ENCODE measurements at places on chromosomes 7 and 10.

- no peak for DNase-seq
These were observed 148.4 kb upstream of the KAT6B start for GRCh38 chr10:74677951-74678350.

- DNase-seq = no peak
These were observed 62.0 kb downstream of the AMZ1 start for GRCh38 chr7:2750004-2750407.

- DNase-seq = no peak
These were observed 26.7 kb downstream of the ELAPOR2 start for GRCh38 chr7:87032604-87033339.

DNA sequence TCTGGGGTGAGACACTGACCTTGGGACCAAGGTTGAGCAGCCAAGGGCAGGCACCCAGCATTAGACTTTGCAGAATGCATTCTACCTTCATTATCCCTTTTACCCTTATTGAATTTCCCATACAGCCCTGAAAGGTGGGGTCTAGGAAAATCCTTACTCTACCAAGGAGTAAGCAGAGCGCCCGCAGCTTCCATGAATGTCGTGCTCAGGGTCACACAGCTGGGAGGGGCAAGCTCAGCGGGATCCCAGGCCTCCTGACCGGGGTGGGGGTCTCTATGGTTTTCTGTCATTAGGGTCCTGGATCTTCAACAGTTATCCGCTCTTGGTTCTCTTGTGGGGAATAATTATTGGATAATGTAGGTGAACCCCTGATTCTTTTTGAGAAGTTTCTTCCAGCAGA is 30.7 kb upstream of the BTBD16 start:
- no peak for DNase-seq

DNA sequence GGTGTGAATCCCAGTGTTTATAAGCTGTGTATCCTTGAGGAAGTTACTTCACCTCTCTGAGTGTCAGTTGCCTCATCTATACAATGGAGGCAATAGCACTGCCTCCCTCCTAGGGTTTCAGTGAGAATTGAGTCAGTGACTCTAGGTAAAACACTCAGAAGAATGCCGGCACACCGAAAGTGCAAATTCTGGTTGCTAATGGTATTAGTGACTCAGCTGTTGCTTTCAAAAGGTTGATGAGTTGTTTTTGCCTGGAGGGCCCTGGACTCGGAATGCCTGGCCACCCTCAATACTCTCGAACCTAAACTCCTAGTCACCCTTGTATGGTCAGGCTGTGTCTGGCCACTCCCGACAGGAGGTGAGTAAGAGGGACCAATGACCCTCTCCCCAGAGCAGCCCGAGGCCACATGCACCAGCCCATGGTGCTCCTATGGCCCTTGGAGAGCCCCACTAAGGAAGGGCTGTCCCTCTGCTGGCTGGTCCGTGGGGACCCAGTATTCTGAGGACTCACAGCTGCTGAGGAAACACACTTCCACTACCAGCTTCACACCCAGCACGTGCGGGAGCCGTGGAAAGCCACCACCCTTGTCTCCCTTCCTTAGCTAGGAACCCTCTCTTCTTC is 60.2 kb downstream of the CALML3 start:
- DNase-seq = peak; percentile 67

- no peak for DNase-seq
These were observed 94.9 kb downstream of the MARCHF5 start for GRCh38 chr10:92385831-92386230.

DNA sequence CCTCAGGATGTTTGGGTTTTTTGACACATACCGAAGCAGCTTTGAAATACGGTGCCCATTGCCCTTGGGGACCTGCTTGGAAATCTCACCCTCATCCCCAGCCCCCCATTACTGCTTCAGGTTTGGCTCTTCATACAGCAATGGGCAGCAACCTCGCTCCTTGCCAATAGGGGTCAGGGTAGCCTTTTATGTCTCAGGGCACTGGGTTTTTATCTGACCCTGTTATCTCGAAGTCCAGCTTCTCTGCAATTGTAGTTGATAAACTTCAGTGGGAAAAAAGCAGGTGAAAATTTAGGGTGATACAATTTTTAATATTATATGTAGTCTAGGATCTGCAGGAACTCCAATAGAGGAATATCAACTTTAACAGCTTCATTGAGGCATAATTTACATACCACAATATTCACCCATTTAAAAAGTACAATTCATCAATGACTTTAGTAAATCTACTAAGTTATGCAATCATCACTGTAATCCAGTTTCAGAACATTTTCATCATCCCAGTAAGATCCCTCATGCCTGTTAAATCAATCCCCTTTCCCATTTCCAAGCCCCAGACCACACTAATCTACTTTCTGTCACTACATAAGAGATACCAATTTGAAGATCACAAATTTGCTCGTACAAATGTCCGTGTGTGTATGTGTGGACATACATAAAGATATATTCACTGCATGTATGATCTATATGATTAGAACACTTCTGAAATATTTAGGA is 386.2 kb downstream of the KCNMA1 start:
- peak; percentile 42 for DNase-seq

- no peak for DNase-seq
These were observed 18.2 kb downstream of the HIF1AN start for GRCh38 chr10:100553929-100554328.

DNA sequence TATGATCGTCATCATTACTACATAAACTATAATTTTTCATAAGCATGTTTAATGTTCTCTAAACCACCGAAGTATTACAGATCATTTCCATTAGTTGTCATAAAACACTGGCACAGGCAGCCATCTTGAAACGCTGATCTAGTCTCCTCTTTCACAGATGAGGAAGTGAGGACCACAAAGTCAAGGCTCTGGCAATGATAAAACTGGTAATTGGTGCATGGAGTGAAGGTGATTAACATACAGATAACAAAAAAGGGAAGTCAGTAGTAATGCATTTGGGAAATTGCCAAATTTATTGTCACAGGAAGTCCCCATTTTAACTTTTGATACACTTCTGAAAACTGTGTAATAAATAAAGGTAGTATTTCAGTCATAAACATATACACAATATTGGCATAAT is 49.3 kb downstream of the FBXL13 start:
- no peak for DNase-seq

DNA sequence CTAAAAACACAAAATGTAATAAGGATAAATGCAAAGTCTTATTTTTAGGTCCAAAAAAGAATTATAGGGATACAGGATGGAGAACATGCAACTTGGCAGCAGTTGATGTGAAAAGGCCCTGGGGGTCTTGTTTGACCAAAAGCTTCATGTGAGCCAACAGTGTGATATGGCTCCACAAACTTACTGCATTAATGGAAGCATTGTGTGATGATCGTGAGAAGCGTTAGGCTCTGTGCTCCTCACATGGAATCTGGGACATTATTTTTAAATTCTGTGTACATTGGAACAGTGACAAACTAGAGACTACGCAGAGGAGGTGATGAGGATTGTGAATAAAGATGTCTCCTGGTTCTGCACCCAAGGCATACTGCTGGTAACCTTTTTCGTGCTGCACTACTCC is 39.1 kb upstream of the CALD1 start:
- no peak for DNase-seq

DNA sequence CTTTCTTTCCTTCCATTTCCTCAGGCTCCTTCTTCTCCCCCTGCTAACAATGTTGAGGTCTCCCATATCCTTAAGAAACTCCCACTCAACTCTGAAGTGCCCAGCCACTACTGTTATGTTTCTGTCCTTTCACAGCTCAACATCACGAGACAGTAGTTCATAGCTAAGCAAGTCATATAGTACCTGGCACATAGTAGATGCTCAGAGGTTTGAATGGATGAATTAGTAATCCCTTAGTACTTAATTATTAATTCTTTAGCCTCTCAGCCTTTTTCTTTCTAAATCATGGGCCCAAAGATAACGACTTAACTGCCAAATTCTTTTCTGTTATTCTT is 22.6 kb downstream of the CSGALNACT2 start:
- DNase-seq = no peak

GRCh38 chr7:39197831-39198230 is 220.1 kb downstream of the POU6F2 start:
- DNase-seq = no peak

DNA sequence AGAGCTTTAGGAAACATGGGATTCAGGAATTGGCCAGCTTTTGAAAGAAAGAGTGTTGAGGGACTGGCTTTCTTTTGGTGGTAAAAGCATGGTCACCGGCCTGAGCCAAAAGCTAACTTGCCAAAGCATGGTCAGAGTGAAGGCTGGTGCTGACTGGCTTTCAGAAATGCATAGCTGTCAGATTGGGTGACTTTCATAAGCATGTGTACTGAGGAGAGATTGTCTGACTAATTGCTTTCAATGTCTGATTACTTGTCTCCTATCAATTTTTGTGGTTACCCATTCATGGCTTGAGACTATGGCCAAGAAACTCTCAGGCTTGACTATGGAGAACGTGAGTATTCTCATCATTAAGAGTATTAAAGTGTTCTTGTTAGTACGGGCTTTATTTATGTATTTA is 28.2 kb downstream of the ZNF25 start:
- no peak for DNase-seq

- DNase-seq = no peak
These were observed 545 bp downstream of the NACAD start for GRCh38 chr7:45088146-45088701.

- no peak for DNase-seq
These were observed 169.2 kb upstream of the PLXNA4 start for GRCh38 chr7:132745510-132745909.

- DNase-seq = no peak
These were observed 185.1 kb downstream of the SEMA3D start for GRCh38 chr7:85001495-85002345.

DNA sequence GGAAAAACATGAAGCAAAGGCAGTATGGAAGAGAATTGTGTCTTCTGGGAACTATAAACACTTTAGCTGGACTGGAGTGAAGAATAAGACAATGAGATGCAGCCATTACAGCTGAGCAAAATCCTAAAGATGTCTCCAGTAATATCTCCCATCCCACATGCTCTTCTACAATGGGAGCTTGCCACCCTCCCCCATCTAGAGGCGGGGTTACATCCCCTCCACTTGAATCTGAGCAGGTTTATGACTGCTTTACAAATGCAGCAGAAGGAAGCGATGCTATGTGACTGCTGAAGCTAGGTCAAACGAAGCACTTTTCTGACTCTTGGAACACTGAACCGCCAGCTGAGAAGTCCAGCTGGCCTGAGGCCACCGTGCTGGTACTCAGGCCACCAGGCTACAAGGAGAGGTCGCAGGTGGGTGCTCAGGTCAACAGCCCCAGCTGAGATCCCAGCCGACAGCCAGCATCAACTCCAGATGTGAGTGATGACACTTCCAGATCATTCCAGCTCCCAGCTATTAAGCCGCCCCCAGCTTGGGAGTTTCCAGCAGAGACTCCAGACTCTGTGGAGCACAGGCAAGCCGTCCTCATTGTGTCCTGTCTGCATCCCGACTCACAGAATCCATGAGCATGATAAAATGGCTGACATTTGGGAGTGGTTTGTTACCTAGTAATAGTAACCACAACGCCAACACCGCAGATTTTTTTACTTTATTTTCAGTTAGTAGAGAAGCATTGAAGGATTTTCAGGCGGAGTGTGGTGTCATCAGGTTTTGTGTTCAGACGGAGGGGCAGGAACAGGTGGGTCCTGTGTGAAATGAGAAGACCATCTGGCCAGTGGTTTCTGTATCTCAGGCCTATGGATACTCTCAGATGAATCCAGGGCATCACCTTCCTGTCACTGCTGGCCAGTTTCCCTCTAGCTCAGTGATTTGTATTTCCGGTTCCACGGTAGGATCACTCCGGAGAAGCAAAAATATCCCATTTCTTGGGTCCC is 89.3 kb downstream of the NPY start:
- no peak for DNase-seq

DNA sequence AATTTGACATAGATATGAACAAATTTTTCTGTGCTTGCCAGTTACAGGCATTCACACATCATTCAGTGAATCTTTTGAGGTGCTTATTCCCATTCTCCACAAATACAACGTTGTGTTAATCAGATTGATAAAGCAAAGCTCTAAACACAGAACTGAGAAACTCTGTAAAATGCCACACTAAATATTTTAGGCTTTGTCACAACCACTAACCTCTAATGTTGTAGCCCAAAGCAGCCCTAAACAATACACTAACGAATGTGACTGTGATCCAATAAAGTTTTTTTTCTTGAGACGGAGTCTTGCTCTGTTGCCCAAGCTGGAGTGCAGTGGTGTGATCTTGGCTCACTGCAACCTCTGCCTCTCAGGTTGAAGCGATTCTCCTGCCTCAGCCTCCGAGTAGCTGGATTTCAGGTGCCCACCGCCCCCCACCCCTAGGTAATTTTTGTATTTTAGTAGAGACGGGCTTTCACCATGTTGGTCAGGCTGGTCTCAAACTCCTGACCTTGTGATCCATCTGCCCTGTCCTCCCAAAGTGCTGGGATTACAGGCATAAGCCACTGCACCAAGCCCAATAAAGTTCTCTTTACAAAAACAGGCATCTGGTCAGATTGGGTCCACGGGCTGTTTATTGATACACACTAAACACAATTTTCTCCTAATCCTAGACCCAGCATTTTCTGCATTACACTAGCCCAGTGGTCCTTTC is 6.9 kb downstream of the CYCS start:
- no peak for DNase-seq

DNA sequence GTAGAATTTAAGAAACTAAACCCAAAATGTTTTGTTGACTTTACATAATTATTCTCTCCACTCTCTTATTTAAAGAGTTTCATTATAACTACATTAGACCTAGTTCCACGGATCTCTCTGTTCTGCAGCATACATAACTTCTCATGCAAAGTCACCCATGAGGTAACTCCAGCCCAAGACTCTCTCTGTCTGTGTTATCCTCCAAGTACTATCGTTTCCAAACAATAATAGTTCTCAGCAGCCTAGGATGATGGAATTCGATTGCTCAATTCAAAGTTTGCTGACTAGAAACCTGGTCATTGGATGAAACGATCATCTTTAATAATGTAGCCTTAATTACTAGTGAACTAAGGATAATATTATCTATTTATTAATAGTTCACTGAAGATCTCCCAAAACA is 203.1 kb upstream of the PTN start:
- DNase-seq = no peak

DNA sequence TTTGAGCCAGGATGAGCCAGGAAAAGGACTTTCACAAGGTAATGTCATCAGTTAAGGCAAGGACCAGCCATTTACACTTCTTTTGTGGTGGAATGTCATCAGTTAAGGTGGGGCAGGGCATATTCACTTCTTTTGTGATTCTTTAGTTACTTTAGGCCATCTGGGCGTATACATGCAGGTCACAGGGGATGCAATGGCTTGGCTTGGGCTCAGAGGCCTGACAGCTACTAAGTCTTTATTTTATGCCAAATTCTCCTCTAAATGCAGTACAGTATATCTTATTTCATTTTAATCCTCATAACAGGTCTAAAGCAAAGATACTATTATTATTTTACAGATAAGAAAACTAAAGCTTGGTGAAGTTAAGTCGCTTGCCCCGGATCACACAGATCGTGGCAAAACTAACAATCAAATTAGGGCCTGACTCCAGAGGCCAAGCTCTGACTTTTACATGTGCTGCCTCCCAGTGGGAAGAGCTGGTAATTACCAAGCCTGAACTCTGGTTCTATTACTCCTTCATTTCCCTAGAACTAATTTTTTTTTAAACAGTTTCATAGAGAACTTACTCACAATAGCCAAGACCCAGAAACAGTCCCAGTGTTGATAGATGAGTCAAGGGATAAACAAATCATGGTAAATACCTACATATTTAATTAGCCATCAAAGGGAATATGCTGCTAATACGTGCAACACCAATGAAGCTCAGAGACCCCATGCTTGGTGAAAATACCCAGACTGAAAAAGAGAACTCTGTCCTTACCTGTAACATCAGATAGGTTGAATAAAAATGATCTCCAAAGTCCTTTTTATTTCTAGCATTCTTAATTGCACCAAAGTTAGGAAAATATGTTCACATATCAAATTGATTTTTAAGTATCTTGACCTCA is 35.4 kb downstream of the C7orf25 start:
- DNase-seq = peak; percentile 46

GRCh38 chr7:13560441-13560840 is 429.0 kb downstream of the ETV1 start:
- DNase-seq = no peak
